GDM1 (cell line): ENCODE measurements at places on chromosomes 3 and 15.

- no peak for DNase-seq
Measured at GRCh38 chr15:75659928-75660645, 12.4 kb downstream of the SNX33 start.

DNA sequence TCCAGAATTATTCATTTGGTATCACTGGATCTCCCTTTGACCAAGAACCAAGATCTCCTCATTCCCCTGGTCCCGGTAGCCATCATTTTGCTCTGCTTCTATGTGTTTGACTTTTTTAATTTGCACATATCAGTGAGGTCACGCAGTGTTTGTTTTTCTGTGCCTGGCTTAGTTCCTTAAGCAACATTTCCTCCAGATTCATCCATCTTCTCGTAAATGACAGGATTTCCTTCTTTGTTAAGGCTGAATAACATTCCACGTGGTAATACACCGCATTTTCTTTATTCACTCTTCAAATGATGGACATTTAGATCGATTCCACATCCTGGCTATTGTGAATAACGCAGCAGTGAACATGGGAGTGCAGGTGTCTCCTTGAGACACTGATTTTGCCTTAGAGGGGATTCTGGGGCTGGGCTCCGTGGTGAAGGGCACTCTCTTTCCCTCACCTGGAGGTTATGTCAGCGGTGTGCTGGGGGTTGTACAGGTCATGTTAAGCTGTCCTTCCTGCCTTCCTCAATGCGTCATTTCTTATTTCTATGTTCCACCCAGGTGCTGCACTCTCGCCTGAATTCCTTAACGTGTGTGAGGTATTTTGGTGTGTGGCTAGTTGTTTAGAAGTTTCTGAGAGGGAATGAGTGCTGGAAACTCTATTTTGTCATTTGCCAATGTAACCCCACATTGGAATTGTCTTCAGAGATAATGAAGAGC lies 212.2 kb downstream of the LPP start:
- no peak for DNase-seq

DNA sequence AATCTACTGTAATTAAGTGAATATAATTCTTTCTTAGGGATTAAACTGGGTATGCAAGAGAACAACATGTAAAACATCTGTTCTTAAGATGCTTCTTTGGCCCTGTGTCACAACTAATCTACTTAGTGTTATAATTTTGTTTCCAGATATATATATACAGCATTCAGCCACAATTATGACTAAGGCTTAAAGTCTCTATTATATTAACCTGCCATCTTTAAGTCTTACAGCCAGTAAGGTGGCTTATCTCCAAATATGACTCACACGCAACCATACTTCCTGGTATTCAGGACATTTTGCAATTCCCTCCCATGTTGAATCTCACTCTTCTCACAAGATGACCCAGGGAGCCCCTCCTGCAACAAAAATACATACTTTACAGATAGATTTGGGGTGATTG lies 6.6 kb upstream of the KBTBD8 start:
- no peak for DNase-seq

DNA sequence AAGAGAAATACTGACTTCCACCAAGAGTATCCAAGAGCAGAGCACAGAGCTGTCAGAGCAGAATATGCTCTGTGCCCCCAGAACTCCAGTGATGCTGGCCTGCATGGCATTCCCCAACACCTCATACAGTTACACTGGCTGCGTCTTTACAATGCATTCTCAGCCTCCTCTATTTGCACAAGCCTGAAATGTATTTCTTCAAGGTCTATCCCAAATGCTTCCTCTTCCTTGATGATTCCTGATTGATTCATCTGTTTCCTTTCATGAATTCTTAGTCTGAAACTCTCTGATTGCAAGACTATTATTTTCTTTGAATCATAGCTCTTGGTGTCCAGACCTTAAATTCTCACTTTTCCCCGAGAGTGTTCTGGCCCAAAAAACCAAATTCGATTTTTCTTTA lies 664.7 kb downstream of the MECOM start:
- no peak for DNase-seq

DNA sequence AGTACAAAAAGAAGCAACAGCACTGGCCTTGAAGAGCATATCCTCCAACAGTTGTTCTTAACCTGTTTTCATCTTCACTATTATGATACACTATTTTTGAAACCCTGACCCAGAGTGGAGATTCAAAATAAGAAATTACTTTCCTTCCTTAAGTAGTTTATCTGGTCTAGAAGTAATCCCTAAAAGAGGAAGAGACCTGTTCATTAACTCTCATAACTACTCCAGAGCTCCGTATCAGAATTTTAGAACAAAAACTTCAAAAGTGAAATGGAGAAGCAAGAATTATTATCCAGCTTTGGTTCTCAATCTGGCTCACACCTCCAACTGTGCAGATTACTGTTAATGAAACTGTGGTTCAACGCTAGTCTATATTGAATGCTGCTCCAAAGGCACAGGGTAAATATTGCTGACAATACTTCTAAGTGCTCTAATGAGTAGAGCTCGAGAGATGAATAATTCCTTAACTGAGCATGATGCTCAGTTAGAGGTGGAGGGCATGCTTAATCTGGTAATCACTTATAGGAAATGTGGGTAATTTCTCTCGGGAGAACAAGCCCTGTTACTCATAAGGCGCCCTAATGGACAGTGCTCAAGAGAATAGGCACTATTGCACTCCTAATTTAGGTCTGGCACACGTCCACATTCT lies 5.2 kb downstream of the LCMT2 start:
- no peak for DNase-seq

DNA sequence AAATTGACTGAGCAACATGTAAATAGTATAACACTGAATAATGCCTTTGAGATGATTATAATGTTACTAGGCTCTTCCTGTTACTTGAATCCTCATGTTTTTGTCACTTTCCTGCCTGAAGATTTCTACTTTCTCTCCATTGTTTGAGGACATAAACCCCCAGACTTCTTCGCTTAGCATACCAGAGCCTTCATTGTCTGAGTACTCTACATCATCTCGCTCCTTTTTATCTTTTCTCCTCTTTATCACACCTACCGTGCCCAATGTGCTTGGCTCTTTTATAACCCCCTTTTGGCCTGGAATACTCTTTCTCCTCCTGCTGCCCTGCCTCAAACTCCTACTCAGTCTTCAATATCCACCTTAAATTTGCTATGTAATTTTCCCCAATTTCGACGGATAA lies 30.3 kb upstream of the MGA start:
- DNase-seq: no peak

GRCh38 chr3:143720381-143720780 lies 127.9 kb downstream of the SLC9A9 start:
- DNase-seq: no peak

- no peak for DNase-seq
Measured at GRCh38 chr3:141405591-141405990, 37.3 kb downstream of the ZBTB38 start.

DNA sequence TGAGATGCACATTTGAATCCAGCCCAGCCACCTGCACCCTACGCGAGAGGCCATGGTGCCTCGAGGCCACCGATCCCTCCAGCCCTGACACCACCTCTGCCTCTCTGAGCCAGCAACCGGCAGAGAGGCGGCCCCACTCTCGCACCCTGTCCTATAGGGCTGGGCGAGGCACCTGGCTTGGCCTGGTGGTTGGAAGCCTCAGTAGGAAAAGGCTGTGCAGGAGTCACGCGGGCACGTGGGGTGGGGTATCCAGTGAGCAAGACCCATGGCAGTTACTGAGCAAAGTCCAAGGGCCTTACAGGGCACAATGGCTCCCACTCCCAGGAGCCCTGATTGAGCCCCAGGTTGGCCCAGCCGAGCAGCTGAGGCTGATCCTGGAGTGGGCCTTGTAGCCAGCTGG lies 12.4 kb upstream of the DUSP7 start:
- DNase-seq: no peak

- DNase-seq: no peak
Measured at GRCh38 chr3:136353461-136353860, 103.3 kb downstream of the PCCB start.

GRCh38 chr3:13072600-13073325 lies 466 bp downstream of the IQSEC1 start:
- no peak for DNase-seq

DNA sequence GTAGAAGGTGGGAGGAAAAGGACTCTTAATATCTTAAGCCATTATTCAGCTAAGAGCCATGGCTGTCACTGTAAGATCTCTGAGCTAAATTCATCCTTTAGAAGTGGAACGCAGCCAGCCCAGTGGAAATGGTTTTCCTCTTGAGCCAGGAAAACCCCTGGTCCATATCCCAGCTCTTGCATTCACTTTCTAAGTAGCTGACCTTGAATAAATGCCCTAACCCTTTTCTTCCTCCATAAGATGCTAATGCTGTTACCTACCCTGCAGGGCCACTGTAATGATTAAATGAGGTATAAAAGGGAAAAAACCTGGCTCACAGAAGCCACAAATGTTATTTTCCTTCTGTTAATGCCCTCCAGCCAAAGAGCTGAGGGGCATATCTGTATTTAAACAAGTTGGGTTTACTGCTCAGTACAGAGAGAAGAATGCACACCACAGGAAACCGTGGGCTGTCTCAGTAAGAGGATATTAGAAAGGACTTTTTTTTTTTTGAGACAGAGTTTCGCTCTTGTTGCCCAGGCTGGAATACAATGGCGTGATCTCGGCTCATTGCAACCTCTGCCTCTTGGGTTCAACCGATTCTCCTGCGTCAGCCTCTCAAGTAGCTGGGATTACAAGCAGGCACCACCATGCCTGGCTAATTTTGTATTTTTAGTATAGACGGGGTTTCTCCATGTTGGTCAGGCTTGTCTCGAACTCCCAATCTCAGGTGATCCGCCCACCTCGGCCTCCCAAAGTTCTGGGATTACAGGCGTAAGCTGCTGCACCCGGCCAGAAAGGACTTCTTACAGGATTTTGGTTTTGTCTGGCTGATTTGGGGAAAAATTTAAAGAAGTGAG lies 6.8 kb downstream of the UBL7 start:
- no peak for DNase-seq

- DNase-seq: no peak
Measured at GRCh38 chr3:181660337-181660736, 51.4 kb upstream of the SOX2 start.

DNA sequence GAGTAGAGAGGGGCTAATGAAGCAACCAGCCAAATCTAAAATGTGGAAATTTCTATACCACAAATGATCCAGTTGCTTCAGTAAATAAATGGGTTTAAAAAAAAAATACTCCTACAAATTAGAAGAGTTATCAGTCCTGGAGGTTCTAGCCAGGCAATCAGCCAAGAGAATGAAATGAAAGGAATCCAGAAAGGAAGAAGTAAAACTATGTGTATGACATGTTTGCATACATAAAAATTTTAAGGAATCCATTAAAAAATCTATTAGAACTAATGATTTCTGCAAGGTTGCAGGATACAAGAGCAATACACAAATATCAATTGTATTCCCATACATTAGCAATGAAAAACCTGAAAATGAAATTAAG lies 9.6 kb downstream of the MESP2 start:
- no peak for DNase-seq

DNA sequence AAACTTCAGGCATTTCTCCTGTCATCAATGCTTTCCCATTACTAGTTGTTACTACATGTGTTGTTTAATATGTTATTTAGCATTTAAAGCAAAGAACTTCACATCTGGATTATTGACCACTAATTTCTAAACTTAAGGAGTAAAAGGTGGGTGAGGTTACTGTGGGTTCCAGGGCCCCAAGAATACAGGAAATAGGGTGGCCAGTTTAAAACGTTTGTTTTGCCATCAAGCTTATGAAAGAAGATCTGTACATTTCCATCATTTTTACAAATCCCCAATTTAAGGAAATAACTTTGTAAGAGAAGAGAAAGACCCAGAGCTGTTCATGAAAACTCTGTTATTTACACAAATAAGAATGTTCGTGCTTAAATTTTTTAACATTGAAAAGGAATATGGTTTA lies 54.5 kb upstream of the ACKR4 start:
- no peak for DNase-seq

DNA sequence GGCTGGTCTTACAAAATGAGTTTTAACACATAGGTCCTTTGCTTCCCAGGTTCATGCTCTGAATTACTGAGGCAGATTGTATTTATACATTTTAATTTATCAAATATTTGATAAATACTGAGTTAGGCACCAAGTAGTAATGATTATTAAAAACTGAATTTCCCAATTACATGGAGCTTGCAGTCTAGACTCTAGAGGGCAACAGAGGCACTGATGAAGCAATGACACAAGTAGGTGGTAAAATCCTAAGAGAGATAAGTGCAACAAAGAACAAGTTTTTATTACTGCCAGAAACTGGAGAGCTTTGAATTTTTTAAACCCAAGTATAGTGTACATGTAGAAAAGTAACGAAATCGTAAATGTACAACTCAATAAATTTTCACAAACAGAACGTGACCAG lies 406.2 kb upstream of the RARB start:
- no peak for DNase-seq
